Sciatic nerve (tissue), 2 donors: ENCODE measurements at places on chromosomes 2 and 18.
A peak's percentile ranks its signal among the peaks of the same experiment; 100 is the strongest.

DNA sequence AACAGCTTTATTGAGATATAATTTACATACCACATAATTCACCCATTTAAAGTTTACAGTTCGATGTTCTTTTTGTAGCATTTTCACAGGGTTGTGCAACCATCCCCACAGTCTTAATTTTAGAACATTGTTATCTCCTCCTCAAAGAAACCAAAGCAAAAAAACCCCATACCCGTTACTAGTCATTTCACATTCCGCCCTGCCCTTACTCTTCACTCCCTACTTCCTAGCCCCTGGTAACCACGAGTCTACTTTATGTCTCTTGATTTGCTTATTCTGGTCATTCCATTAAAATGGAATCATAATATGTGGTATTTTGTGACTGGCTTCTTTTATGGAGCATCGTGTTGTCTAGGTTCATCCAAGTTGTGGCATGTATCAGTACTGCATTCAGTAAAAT lies 137.7 kb downstream of the TANC1 start:
- DNase-seq, result no peak

- DNase-seq, result no peak
Observed at GRCh38 chr2:48218169-48218568, 311.8 kb upstream of the STON1 start.

DNA sequence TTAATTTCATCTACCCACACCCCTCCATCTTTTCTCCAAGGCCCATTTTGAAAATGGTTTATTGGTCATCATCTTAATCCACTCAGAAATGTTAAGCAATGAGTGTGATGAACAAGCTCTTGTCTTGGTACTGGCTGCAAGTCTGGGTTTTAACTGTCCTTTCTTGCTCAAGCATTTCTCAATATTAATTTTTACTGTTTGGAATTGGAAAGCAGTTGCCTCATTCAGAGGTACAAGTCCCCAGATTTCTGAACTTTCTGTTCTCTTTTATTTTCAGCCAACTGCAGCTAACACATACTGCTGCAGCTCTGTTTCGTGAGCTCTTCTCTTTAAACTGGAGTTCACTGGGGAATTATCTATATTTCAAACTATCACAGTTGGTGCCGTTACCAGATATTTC lies 99.4 kb upstream of the TEX51 start:
- DNase-seq, result no peak

GRCh38 chr2:104772996-104773395 lies 80.9 kb upstream of the POU3F3 start:
- DNase-seq, result no peak

GRCh38 chr2:100982431-100982861 lies 19.6 kb upstream of the RPL31 start:
- DNase-seq, result peak; percentile 47
